Urothelium cell line (cell line): ENCODE measurements at places on chromosomes 1 and 21.
A peak's percentile ranks its signal among the peaks of the same experiment; 100 is the strongest.

- peak; percentile 30 for DNase-seq
Observed at GRCh38 chr1:54377040-54377691, 29.0 kb downstream of the SSBP3 start.

DNA sequence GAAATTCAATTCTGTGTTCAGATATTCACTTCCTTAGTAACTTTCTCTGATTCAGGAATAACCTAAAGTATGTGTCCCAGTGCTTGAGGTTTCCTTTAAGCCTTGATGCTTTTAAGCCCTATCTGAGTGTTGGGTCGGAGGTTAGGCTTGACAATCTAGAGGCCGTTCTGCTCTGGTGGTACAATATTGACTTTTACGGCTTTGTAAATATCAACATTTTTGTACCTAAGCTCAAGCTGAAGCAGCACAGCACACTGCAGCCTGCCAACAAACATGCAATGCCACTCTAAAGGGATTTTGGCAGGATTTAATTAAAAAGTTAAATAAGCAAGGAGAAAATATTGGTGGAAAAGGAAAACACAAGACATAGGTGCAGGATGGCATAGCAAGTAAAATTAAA, 279.2 kb downstream of the NEGR1 start:
- DNase-seq: no peak

DNA sequence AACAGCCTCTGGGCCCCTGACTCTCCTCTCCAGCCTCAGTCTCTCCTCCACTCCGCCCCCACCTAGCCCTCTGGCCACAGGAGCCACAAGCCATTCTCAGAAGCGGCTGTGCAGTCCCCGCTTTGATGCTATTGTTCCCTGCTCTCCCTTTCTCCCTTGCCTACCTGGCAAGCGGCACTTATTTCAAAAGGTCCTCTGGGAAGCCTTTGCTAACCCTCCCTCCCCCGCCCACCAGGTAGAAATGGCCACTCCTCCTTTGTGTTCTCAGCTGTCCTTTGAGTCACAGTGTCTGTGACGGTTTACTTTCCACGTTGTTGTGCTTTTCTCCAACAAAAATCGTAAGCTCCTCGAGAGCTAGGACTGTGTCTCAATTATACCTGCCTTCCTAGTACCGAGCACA, 338.4 kb upstream of the PROX1 start:
- no peak for DNase-seq

- no peak for DNase-seq
Observed at GRCh38 chr21:40331172-40331571, 463.9 kb downstream of the PCP4 start.

DNA sequence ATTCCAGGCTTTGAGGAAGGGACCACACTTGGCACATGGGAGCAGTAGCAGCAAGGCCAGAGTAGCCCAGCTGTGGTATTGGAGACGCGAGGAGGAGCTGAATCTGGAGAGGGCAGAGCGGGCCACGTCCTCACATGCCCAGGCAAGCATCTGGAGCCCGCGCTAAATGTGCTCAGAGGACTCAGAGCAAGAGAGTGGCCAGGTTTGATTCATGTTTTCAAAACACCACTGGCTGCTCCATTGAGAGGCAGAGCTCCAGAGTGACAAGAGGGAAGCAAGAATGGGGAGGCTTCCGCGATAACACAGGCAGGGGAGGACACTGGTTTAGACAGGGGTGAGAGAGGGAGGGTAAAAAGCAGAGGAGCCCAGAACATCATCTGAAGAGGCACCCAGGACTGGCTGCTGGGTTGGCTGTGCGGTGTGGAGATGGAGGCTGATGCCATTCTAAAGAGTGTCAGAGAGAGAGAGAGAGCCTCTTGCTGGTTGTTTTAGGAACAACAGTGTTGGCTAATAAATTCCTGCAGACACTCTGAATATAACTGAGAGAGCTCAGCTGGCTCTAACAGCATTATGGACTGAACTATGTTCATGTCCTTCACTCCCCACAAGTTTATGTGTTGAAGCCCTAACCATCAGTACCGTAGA, 32.3 kb downstream of the RCAN1 start:
- DNase-seq: peak; percentile 20

DNA sequence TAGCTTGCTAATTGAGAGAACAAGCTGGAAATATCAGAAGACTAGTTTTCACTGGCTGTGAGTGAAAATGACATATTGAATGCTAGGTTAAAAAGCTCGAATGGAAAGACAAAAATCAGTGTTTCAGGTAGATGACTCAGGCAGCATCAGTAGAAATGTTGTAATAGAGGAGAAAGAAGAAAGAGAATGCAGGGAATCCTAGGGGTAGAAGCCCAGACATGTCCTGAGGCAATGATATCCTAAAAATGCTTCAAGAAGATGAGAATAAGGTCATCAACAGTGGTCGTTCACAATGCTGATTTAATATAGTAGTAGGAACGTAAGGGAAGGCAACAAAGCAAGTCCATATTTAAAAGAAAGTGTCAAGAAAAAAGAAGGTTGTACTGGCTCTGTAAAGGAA, 96.7 kb upstream of the HP1BP3 start:
- DNase-seq: no peak

DNA sequence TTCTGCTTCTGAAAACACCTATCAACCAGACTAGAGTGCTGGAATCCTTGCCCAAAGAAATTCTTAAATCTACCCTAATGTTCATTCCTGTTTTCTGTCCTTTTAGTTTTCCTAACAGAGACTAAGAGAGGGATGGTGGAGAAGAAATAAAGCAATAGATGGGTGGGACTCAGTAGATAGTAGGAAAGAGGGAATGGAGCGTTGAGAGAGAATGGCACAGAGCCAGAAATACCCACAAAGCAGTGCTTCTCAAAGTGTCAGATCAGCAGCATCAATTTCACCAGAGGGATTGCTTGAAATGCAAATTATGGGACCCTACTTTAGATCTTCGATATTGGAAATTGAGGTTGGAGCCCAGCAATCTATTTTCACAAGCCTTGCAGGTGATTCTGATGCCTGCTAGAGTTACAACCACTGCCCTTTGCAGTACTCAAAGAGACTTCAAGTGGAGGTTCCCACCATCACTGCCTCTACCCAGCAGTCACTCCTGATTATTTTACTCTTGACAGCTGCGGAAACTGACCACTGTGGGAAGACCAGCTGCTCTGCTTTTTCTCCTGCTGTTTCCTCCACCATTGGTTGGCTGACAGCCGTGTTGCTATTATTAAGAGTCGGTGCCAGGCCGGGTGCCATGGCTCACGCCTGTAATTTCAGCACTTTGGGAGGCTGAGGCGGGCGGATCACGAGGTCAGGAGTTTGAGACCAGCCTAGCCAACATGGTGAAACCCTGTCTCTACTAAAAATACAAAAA, 11.4 kb upstream of the PRPF3 start:
- DNase-seq: no peak

GRCh38 chr1:10591010-10591409, 116.3 kb downstream of the PEX14 start:
- no peak for DNase-seq

DNA sequence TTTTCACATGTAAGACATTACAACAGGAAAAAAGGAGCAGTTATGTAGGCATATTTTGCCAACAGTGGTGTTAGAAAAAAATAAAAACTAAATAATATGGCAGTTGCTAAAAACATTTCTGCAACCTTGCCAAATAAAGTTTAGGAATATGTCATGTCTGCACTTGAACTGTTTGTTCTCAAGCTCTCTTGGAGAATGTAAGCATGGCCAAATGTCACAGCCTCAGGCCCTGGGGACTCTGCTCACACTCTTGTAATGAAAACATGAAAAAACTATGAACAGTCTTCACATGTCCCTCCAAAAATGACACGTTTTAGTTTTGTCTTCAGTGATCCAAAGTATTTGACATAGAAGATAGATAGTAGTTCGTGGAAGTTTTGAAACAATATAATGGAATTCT, 753.3 kb downstream of the LTN1 start:
- no peak for DNase-seq

DNA sequence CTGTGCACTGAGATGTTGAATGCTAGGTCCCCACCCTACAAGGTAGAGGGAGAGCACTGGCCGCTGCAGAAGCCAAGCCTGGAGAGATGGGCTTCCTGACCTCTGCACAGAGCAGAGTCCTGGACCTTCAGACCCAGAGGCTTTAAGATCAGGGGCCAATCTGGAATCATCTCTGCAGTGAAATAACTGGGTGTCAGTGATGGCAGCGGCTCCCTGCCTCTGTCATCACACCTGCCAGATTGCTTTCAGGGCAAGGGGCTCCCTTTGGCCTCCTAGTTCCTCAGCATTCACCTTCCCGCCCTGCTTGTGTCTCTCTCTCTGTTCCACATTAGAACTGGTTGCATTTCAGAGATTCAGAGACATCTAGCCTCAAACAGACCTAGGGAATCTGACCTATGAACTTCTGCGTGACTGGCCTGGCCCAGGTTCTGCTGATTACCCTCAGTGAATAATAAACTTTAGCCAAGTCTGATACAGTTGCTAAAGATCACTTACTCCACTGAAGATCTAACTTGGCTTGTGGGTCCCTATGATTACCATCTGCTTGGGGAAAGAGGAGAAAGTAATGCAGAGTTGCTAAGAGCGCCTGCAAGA, 87.8 kb downstream of the ATP1A1 start:
- DNase-seq: no peak

GRCh38 chr1:220879076-220879508, at the start of gene HLX:
Gene HLX (plus strand): TSS chr1:220879443. CDS start chr1:220879858, 415 bp downstream.
- no peak for DNase-seq

DNA sequence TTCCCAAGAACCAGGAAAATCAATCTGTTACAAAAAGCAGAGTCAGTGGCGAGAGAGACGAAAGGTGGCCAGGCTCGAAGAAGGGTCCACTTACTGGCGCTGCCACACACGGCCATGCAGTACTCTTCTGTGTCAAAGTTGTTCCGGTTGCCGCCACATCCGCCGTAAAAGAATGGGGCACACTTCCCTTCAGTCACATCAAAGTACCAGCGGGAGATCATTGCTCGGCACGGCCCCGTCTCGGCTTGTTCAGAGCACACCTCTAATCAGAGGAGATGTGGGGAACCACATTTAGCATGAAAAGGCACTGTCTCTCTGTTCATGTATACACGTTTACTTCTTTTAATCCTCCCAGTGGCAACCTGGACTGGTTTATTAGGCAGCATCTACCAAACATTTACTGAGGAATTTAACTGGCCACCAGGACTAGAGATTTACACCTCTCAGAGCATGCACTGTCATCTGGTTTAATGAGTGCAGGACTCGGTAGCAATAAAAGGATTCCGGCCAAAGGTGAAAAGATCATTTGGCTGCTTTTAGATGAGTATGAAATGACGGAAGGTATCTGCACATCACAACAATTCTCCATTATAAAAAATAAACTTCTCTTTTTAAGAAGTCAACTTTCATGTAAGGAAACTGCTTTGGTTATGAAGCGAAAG, 170.5 kb downstream of the APP start:
- DNase-seq: no peak

GRCh38 chr1:16921391-16922185, at the start of gene CROCC:
Gene CROCC (plus strand): TSS chr1:16921931. CDS start chr1:16922019, 88 bp downstream.
- DNase-seq: peak; percentile 77

- DNase-seq: no peak
Observed at GRCh38 chr21:44878053-44878982, 4.8 kb upstream of the PTTG1IP start.

DNA sequence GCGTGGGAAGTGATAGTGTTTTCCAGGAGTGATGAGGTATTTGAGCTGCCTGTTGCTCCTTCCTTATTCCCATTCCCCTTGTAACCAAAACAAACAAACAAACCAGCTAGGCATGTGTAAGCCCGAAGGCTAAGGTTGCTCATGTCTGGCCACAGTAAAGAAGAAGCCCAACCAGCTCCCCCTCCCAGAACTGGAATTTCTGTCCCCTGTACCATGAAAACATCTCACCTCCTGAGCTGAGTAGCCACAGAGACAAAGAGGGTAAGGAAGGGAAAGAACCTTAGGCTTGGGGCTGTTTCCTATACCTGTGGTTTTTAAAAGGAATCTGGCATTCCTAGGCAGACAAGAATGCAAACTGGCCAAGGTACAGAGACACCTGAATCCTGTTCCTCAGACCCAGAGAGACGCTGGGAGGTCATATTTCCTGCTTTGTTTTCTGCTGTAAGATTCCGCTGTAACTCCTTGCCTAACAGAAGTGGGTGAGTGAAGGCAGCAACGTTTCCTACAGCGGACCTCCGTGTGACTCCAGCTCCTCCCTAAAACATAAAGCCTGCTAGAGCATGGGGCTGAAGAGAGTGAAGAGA, 41.7 kb upstream of the RAB4A start:
- peak; percentile 39 for DNase-seq

- DNase-seq: peak; percentile 72
Observed at GRCh38 chr1:32876341-32877210, 5.9 kb upstream of the FNDC5 start.

DNA sequence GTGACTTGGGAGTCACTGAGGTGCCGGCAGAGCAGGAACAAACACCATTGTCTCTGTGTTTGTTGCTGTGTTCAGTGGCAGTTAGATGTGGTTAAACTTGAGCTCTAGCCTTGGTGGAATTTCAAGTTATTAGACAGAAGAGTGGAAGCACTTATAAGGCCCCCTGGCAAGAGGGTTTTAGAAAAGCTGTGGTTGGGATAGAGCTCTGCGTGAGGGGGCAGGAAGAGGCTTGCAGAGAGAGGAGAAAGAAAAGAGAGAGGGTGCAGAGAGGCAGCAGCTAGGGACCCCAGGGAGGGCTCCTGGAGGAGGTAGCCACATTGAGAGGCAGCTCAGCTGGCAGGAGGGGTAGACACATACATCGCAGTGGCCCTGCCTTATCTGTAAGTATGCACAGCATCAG, 128.2 kb downstream of the GALNT2 start:
- DNase-seq: no peak
